NCI-H2081 treated with DMSO at 0.1 percent for 48 hours (cell line): ENCODE measurements at places on chromosomes 16 and 17.
A peak's percentile ranks its signal among the peaks of the same experiment; 100 is the strongest.

DNA sequence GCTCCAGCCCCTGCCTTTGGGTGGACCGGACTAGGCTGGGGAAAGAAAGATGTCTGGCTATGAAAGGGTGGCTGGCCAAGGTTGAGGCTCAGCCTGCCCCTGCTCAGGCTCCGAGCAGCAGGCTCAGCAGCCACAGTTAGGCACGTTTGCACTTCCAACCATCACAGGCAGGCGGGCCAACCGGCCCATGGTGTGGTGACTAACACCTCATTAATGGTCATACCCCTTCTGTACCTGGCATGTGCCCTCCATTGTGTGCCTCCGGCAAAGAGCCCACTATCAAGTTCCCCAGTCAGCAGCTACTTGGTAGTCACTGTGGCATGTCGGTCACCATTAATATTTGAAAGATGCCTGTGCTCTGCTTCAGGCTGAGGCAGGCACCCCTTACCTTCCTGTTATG is 6.7 kb downstream of the TBC1D24 start:
- no peak for DNase-seq

DNA sequence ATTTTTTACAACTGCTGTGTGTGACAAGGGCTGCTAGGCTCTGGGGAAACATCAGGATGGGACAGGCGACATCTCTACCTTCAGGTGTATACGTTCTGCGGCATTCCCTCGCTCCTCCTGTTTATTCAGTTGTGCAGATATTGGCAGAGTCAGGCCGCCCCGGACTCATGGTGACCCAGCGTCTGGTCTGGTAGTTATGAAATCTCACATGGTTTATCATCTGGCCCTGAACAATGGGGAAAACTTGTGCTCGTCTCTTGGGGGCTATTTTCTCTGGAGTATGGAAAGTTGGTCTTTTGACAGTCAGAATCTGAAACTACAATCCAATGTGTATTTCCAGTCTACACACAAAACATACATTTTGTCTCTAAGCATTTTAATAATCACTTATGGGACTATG is 3.3 kb downstream of the MARCHF10 start:
- DNase-seq: no peak

DNA sequence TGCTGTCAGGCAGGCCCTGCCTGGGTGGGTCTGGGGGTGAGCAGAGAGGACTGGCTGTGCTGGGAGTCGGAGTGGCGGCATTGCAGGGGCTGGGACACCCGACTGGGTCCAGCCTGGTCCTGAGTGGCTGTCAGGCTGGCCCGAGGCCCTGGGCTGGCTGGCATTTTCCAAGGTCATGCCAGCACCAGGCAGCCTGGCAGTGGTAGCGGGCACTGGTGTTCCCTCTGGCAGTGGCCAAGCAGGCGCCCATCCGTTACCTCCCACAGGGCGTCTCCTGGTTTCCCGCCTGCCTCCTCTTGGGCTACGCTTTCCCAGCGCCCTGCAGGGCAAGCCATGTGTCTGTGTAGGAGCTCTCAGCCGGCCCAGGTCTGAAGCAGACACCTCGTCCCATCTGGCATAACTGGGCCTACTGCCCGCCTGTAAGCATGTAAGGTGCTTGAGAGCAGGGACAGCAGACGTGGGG is 5.7 kb upstream of the PKMYT1 start:
- no peak for DNase-seq

DNA sequence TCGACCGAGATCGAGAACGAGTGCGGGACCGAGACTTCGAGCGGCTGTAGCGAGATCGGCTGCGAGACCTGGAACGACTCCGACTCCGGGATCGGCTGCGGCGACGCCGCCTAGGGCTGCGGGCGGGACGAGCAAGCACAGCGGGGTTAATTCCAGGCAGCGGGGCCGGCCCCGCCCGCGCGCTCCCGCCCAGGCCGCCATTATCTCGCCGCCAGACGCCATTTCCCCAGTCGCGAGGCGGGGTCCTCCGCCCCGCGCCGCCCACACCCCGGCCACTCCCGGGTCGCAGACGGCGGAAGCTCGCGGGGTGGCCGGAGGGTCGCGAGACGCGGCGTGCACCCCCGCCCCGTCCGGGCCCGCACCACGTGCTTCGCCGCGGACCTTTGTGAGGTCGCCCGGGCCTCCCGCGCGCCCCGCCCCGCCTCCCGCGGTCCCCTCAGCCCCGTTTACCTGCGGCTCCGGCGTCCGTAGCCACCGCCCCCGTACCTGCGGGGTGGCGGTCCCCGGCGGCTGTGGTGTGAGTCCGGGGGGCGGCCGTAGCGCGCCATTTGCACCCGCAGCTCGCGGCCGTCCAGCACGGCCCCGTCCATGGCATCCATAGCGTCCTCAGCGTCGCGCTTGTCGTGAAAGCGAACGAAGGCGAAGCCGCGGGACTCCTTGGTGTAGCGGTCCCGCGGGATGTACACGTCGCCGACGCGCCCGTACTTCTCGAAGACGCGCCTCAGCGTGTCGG is 616 bp downstream of the SRSF2 start:
- DNase-seq: no peak

DNA sequence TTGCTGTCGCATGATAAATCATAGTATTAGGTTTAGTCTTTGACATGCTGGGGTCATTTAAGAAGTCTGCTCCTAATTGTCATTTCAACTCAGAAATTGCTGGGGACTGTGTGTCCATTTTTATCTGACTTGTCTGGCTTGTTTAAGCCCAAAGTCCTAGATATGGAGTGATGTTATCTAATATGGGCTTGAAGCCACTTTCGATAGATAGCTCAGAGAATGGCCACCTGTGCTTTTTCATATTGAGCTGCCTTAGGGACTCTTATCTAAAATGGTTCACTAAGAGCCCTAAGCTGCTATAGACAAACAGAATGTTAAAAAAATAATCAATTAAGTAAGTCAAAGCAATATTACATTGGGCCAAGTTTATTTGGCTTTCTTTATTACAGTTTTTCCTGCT is 81.6 kb upstream of the CNTNAP4 start:
- no peak for DNase-seq

GRCh38 chr16:30065102-30065942 is at the start of gene ALDOA:
ALDOA (plus strand) TSS chr16:30065760; CDS start chr16:30066898, 1,138 bp downstream.
- DNase-seq: peak; percentile 66

DNA sequence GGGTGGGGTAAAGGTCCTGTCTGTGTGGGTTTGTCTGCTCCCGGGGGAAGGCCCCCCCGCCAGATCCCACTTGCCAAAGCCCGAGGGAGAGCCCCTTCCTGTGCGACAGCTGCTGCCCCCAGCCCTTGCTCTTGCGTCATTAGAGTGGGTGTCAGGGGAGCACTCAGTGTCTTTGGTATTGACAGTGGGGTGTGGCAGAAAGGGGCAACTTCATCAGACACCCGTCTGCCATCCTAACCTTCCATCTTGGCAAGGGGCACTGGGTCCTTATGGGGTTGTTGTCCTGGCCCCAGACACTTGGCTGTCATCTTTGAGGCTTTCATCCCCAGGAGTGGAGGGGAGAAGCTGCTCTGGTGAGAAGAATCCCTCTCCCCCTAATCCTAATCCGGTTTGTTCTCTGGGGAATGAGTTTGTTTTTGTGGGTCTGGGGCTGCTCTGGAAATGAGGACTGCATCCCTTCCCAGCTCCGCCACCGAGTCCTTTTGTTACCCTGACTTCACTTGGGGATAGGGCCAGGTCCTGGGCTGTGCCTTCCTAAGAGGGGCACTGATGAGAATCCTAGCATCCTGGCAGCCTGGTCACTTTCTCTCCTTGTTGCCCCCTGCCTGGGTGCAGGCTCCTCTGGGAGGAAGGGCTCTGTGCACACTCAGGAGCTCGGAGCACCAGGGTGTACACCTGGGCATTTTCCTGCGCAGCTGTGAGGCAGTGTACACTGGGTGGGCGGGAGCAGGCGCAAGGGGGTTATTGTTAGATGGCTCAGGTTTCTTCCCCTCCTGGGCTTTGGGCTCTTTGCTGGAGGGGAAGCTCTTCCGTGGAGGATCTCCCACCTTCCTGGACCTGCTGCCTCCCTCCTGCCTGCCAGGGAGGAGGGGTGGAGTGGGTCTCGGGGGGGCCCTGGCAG is 21.1 kb downstream of the GJD3 start:
- no peak for DNase-seq

- no peak for DNase-seq
These were observed 484.6 kb downstream of the KIF2B start for GRCh38 chr17:54307351-54307750.

DNA sequence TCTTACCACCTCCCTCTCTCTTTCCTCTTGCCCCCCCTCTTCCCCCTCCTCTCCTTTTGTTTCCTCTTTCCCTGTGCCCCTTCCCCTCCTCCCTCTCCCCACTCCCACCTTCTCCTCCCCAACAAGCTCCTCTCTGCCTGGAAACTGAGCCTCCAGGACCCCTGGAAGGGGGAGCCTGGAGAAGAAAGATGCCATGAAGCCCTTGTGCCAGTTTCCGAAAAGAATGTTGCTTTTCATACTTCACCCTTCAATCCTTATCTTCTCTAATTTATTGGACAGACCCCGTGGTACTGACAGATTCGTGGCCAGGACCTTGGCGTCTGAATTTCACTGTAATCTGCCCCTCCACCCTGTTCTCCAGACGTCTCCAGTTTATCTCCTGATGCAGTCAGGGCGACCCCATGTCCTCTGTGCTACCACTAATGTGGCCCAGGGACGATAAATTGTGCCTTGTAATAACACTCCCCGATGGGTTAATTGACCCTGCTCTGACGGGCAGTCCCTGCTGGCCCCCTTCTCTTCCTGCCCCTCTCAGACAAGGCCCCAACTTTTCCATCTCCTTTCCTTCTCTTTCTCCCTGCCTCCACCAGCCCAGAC is 138.4 kb upstream of the GSE1 start:
- DNase-seq: no peak

GRCh38 chr16:4090351-4090851 is 25.8 kb downstream of the ADCY9 start:
- DNase-seq: no peak

GRCh38 chr16:4372578-4373355 is 1.1 kb downstream of the VASN start:
- DNase-seq: no peak

DNA sequence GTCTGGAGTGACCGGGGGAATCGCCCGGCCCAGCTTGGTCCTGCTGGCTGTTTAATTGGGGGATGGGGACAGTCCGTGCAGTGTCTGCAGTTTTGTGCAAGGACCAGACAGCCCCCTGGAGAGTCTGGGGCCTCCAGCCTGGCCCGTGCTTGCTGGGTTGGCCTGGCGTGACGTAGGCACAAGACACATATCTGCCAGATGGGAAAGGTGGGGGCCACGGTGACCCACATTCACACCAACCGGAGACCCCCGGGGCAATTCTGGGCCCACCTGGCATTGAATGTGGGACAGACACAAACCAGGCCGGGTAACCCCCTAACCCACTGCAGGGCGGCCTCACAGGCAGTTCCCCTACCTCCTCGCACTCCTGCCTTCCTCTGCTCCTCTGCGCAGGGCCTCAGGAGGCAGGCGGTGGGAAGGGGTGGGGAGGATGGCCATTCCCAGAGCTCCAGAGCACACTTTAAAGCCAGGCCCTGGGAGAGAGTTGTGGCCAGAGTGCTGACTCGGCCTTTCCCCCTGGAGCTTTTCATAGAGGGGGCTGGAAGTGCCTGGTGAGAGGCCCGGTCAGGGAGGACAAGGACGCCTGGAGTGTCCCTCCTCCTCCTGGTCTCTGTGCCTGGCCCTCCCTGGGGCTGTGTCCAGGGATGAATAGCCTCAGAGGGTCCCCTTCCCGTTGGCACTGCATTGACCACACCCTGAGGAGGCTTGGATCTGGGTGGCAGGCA is 1.5 kb downstream of the MRC2 start:
- DNase-seq: no peak

- no peak for DNase-seq
These were observed 1.4 kb downstream of the AXIN2 start for GRCh38 chr17:65559804-65560627.

- no peak for DNase-seq
These were observed 62.7 kb downstream of the RBFOX3 start for GRCh38 chr17:79548116-79548515.

GRCh38 chr16:52756812-52757517 is 210.0 kb upstream of the TOX3 start:
- DNase-seq: no peak

- no peak for DNase-seq
These were observed 19.9 kb upstream of the RAB11FIP4 start for GRCh38 chr17:31371511-31372097.

- no peak for DNase-seq
These were observed 16.8 kb downstream of the SNX20 start for GRCh38 chr16:50664270-50664669.

DNA sequence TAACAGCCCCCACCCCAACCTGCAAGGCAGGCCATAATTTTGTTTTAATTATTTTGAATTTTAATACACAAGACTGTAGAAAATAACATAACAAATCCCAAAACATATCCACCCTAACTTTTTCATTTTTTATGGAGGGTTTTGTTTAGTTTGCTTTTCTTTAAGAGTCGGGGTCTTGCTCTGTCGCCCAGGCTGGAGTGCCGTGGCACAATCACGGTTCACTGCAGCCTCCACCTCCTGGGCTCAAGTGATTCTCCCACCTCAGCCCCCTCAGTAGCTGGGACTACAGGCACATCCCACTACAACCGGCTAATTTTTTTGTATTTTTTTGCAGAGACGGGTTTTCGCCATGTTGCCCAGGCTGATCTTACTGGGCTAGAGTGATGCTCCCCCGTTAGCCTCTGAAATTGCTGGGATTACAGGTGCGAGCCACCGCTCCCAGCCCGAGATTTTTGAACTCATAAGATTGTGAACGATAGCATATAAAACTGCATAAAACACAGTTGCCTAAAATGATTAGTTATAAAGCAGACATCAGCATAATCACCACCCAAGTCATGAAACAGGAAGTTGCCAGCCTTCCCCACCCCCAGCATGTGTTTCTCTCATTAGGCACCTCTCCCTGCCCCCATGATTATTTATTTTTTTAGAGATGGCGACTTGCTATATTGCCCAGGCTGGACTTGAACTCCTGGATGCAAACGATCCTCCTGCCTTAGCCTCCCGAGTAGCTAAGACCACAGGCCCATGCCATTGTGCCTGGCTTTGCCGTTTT is 13.6 kb upstream of the DOC2B start:
- DNase-seq: no peak

GRCh38 chr17:43399839-43400328 is 1.1 kb downstream of the ARL4D start:
- no peak for DNase-seq

DNA sequence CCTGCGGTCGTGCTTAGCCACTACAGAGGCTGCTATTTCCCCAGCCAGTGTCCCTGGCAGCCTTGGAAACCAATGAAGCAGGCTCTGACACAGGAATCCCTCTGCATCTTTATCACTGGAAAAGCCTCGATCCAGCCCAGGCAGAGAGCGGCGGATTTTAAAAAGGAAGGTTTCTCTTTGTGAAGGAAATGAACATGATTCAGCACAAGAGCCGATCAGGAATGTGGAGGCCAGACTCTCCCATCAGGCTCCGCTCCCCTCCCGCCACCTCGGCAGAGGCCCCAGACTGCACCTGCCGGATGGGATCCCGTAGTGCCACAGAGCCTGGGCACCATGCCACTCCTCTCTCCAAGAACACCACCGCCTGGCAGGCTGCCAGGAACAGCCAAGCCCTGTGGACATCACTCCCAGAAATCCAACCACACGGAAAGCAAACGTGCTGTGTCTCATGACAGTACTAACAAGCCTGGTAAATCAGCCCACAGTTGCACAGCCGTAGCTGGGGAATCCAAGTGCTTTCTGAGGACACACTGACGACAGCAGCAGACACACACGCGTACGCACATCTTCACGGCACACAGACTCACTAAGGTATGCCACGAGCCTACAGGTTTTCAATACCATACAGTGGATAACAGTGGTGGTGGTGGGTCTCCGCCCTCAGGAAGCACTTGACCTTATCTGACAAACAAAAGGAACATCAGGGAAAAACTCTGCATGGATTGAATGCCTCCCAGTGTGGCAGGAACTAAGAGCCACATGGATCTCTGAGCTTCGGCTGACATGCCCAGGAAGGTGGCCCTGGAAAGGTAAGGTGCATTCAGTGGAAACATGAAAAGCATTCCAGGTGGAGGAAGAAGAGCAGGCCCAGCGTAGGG is 5.4 kb downstream of the LRRC75A start:
- peak; percentile 95 for DNase-seq
